ENCODE measurements at places on chromosomes 2 and 18.

DNA sequence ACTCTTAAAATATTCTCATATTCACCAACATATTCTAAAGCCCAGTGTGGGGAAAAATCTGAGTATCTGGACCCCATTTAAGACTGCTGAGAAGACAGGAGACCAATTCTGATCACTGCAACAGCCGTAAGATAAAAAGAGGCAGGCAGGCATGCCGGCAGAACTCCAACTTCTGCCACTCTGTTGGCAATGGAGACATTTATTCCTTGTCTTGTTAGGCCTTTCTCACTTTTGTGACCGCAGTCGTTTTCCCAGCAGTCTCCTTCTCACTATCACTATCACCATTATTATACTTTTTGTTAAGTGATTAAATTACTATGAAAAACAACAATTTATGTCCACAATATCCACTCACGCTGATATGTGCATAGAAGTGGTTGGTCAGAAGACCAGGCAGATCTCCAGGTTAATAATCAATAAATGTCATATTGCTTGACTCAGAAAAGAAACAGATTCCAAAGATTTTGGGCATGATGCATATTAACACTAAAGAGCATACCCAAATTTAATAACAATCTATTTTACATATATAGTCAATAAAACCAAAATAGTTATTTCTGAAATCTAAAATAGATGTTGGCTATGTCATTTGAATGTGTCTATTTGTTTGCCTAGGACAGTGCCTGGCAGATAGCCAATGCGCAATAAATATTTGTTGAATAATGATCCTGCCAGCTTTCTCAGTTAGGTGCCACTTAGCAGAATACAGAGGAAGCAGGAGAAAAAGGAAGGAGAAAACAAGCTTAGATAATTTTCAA, 38.2 kb downstream of the SESTD1 start:
- DNase-seq = peak; percentile 23

DNA sequence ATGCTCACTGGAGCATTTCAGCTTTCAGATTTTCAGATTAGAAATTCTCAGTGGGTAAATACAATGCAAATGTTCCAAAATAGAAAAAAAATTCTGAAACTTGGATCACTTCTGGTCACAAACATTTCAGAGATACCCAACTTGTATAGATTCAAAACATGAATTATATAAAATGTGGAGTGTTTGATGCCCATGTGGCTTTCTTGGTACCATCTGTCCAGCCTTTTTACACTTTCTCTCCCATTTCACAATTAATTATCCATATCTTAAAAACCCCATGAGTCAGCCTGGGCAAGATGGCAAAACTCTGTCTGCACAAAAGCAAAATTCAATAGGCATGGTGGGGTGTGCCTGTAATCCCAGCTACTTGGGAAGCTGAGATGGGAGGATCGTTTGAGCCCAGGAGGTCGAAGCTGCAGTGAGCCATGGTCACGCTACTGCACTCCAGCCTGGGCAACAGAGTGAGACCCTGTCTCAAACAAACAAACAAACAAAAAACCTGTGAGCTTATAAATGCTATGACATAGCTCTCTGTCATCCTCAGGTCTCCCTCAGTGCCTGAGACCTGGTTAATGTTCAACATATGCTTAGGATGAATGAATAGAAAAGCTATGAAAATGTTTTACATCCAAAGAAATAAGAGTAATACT, 146.3 kb upstream of the TTC39C start:
- DNase-seq = no peak

DNA sequence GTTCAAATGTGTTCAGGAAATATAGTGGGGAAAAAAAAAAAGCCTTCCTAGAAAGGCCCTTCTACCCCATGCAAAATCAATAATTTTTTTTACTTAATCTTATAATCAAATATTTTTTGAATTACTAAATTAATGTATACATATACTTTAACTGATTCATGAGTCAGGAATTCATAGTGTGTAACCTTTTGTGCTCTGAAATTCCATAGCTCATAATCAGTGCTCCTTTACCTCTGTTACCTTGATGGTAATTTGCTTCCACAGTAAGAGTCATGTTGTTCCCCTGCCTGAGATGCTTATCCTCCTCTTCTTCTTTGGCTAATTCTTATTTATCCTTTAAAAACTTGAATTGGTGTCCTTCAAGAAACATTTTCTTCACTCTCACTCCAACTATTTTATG, 414.2 kb downstream of the THSD7B start:
- no peak for DNase-seq

- DNase-seq = no peak
These were observed 1.5 kb downstream of the PROM2 start for GRCh38 chr2:95275601-95276243.

- DNase-seq = no peak
These were observed 64.6 kb downstream of the RALBP1 start for GRCh38 chr18:9539938-9540337.
